ENCODE measurements at places on chromosomes 12 and 14.

GRCh38 chr12:101763246-101763931 lies 24.1 kb upstream of the SYCP3 start:
- no peak for DNase-seq

- DNase-seq, result no peak
Measured at GRCh38 chr14:88992011-88992410, 167.6 kb downstream of the TTC8 start.

DNA sequence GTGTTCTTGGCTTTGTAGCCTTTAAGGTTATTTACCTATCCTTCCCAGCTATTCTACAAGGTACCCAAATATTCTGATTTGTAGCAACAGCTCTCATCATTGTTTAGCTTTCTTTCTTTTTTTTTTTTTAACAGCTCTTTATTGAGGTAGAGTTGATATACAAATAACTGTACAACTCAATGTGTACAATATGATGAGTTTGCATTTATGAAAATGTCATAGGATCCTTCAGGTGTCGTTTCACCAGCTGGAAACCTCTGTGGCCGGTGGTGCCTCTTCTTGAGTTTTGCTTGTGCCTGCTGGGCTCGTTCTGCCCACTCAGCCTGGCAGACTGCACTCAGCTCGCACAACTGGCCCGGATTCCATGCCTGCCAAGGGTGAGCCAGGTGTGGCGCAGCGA lies 26.9 kb upstream of the TBPL2 start:
- no peak for DNase-seq

GRCh38 chr12:104381341-104381730 lies 75.4 kb upstream of the CHST11 start:
- no peak for DNase-seq

GRCh38 chr12:9634177-9634803 lies 26.6 kb upstream of the KLRB1 start:
- peak; percentile 66 for DNase-seq

DNA sequence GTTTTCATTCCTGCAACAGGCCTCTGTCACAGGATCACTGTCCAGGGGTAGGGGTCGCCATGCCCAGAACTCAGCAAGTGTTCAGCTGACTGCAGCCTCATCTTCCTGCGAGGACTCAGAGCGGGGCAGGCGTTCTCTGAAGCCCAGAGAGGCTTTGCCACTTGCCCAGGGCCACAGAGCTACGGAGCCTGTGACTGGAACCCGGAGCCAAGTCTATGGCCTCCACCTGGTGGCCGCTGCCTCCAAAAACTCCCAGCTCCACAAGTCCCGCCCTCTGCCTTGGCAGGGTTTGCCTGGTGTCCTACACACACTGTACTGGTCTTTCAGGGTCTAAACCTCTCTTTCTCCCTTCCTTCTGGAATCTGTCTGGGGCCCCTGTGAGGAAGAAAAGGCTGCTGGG lies 8.7 kb upstream of the PPP1R13B start:
- no peak for DNase-seq

DNA sequence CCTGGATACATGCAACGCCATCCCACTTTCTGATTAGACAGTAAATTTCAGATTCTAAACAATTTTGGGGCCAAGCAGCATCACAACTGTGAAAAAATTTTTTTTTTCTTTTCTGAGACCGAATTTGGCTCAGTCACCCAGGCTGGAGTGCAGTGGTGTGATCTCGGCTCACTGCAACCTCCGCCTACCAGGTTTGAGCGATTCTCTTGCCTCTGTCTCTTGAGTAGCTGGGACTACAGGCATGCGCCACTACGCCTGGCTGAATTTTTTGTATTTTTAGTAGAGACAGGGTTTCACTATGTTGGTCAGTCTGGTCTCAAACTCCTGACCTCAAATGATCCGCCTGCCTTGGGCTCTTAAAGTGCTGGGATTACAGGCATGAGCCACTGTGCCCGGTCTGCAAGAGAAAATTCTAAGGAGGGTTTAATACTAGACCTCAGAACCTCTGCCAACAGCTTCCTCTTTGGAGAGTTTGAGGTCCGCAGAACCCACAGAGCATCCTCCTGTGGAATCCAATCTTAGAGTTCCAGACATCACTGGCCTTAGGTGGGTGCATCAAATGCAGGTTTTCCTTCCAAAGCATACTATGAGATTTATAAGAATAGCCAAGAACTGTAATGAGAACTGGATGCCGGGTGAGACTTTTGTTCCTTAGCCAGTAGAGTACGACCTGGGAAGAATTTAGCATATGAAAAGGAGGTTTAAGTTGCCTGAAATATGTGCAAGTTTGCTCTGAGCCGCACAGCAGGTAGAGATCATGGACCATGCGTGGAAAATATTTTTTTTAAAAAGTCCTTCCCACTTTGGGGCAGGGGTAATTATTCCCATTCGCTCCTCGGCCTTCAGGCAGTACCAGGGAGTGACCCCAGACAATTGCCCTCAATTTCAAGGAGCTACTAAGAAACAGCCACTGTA lies 7.8 kb upstream of the PHC1 start:
- no peak for DNase-seq

GRCh38 chr12:32462908-32463307 lies 63.5 kb downstream of the FGD4 start:
- DNase-seq, result no peak

- DNase-seq, result no peak
Measured at GRCh38 chr12:55965240-55965639, 602 bp downstream of the PMEL start.

- DNase-seq, result no peak
Measured at GRCh38 chr12:20144341-20144740, 224.0 kb upstream of the PDE3A start.

DNA sequence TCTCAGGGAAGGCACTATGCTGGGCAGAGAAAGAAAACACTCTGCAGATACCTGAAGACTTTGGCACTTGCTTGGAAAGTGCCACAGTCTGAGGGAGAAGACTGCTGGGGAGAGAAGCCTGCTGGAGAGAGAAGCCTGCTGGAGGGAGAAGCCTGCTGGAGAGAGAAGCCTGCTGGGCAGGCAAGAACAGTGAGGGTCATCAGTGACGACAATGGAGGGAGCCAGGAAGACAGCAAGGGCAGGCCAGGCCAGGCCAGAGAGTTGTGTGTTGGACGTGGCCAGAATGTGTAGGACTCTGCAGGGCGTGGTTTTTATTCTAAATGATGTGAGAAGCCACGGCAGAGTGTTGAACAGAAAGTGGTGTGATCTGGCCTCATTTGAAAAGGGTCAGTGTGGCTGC lies 185.3 kb upstream of the ABCD2 start:
- no peak for DNase-seq

GRCh38 chr12:23854598-23854997 lies 94.9 kb downstream of the SOX5 start:
- no peak for DNase-seq

- no peak for DNase-seq
Measured at GRCh38 chr12:131340616-131341210, 370.2 kb upstream of the SFSWAP start.

DNA sequence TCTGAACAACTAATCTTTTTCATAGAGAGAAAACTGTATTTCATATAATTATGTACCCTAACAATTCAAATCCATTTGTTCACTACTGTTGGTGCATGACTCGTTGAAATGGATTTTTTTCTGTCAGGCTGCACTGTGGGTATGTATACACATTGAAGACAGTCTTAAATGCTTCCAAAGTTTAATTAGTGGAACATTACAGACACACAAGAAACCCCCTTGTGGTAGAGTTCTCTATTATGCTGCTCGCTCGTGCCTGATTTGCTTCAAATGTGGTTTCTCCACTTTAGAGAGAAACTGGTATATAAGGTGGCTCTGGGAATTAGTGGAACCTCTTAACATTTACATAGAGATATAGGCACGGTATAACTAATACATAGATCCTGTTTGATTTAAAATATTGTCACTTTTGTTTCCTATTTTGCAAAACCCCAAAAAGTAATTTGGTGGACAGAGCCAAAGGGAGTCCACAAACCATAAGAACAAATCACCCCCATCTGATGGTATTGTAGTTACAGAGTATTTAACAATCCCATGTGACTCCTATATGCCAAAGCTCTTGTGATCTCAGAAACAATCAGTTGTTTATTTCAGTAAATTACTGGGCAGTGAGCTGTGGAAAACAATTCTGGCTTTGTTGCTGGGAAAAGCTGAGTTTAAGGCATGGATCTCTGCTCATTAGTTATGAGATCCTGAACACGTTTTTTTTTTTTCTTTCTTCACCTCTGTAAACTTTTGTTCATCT lies 159.5 kb downstream of the BRMS1L start:
- no peak for DNase-seq

- DNase-seq, result no peak
Measured at GRCh38 chr14:88478931-88479330, 75.9 kb downstream of the PTPN21 start.

- DNase-seq, result no peak
Measured at GRCh38 chr12:116039081-116039480, 238.4 kb downstream of the MED13L start.

- no peak for DNase-seq
Measured at GRCh38 chr12:25825446-25825845, 133.0 kb upstream of the RASSF8 start.

GRCh38 chr12:89051065-89051677 lies 301.1 kb downstream of the DUSP6 start:
- no peak for DNase-seq

DNA sequence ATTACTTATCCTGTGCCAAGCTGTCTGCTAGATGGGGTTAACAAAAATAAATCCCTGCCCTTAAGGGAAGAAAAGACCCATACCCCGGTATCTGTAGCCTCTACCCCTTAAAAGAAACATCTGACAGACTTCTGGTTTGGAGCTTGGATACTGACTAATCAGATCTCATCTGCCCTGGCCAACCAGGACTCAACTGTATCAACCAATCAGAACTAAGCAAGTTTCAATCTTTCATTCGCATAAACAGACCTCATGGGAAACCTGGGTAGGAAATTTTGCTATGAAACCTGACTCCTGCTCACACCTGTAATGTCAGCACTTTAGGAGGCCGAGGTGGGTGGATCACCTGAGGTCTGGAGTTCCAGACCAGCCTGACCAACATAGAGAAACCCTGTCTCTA lies 26.4 kb upstream of the PRMT8 start:
- DNase-seq, result no peak

- no peak for DNase-seq
Measured at GRCh38 chr14:65780566-65780965, 368.0 kb downstream of the FUT8 start.

DNA sequence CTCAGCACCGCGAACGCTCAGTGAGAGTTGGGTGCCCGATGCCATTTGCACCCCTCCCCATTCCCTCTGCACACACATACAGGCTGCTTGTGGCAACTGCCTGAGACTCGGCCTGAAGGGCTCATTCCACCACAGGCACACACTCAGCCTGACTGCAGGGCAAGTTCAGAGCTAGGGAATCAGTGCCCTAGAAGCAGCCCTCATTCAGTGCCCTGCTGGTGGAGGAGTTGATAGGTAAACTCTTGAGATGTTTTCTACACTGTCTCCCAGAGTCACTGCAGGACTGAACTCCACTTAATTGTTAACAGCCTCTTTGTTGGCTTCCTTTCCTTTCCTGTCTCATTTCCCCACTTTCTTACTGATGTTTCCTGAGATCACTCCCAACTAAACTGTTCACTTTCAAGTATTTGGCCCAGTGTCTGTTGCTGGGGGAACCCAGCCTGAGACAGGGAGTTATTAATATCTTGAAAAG lies 16.9 kb downstream of the PPP1R36 start:
- no peak for DNase-seq

DNA sequence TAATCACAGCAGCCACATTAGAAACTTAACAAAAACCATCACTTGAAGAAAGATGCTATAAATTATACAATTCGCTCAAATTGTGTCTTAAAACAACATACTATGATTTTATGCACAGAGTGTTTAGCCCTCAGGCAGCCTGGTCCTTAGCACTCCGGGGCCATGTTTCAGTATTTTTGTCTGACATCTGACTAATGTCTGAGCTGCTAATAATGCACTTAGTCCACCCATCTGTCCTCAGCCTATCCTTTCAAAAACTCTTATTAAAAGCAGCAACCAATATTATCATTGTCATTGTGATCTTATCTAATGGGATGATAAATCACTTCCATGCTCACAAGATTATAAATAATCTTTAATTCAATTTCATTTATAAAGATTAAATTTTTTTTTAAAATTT lies 602.7 kb upstream of the FOXG1 start:
- DNase-seq, result no peak

DNA sequence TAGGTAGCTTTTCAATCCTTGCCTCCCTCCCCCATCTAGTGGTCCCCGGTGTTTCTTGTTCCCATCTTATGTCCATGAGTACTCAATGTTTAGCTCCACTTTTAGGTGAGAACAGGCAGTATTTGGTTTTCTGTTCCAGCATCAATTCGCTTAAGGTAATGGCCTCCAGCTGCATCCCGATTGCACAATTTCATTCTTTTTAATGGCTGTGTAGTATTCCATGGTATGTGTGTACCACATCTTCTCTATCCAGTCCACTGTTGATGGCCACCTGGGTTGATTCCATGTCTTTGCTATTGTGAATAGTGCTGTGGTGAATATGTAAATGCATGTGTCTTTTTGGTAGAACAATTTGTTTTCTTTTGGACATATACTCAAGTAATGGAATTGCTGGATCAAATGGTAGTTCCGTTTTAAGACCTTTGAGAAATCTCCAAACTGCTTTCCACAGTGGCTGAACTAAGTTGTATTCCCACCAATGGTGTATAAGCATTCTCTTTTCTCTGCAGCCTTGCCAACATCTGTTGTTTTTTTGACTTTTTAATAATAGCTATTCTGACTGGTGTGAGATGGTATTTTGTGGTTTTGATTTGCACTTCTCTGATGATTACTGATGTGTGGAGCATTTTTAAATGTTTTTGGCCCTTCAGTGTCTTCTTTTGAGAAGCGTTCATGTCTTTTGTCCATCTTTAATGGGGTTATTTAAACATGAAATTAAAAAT lies 34.2 kb upstream of the ASPG start:
- DNase-seq, result no peak

DNA sequence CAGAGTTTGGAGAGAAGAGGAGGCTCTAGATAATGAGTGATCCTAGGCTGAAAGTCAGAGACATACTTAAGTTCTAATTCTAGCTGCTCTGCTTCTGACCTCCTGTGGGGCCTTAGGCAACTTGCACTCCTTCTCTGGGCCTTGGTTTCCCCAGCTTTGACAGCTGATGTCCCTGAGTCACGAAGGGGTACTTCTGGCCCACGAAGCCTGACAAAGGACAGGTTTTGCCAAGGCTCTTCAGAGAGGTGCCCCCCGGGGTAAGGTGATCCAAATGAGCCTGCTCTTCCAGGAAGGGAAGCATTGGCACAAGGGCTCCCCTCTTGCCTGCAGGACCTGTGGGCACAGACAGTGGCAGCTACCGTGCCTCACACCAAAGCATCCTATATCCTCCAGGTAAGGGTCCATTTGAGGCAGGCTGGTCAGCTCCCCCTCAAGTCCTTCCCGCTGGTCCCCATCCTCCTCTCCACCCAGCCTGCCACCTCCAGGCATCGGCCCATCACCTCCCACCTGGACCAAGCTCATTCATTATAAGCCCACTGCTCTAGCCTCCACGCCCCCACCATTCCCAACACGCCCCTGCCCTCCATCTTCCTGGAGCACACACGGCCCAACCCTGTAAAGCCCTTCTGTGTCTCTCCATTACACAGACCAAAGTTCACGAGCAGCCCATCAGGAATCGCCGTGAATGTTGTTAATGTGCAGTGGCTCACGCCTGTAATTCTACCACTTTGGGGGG lies 1.9 kb upstream of the PPP1R13B start:
- DNase-seq, result no peak

- no peak for DNase-seq
Measured at GRCh38 chr14:61258985-61259384, 22.2 kb downstream of the TMEM30B start.

GRCh38 chr12:76820888-76821482 lies 57.1 kb downstream of the ZDHHC17 start:
- no peak for DNase-seq

GRCh38 chr12:64611341-64612284 lies 1.3 kb downstream of the RASSF3 start:
- DNase-seq, result no peak

All from CD8-positive, alpha-beta memory T cell (primary cell).